ENCODE measurements at places on chromosomes 12 and 14.

DNA sequence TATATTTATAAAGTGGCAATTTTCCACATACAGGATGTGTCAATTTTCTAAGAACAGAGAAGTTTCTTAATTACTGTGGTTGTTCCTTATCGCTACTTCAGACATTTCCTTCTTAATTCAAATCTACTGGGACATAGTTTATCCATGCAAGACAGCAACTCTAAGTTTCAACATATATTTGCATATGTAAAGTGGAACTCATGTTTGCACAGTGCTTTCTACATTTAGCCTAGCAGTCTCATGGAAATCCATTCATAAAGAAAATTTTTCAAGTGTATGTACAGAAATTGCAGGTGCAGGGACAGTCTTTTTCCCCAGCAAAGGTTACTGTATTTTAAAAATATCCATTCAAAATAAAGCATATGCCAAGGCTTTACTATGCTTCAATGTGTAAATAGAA is 956.7 kb upstream of the SEL1L start:
- no peak for DNase-seq

GRCh38 chr14:21923820-21924219 is 250.2 kb upstream of the OR4E1 start:
- DNase-seq: no peak

- no peak for DNase-seq
Observed at GRCh38 chr12:108324351-108325017, 14.6 kb downstream of the CMKLR1 start.

- DNase-seq: no peak
Observed at GRCh38 chr12:18818579-18819268, 80.8 kb downstream of the CAPZA3 start.

DNA sequence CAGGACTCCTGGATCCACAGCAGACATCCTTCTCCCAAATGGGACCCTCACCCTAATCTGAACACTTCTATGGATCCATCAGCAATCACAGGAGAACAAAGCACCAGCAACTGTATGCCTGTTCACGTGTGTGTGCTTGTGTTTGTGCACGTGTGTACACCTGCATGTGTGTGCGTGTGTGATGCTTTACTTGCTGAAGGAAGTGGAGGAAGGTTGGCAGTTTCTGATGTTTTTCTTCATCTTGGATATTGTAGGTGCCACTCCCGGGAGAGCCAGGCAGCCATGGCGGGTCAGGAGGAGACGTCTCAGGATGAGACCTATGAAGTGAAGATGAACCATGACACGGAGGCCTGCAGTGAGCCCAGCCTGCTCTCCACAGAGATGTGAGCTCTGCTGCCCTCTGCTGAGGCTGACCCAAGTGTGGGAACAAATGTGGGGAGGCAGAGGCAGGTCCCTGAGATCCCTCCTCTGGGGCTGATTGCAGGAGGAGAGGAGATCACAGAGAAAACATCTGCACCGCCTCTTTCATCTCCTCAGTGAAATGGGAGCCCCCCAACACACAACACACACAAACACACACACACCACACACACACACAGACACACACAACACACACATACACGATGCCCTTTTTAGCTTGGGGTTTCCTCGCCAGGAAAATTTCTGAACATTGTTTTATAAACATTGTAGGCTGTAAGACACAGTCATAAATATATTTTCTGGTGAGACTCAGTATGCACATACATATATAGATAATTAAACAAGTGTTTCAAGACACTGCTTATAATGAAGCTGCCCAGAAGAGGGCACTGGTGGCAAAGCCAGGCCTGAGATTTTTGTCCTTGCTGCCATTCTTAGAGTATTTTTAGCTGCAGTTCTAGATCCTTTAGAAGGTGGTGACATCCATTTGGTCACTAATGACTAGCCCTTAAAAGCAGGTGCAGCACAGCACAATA is 112.2 kb upstream of the FKBP4 start:
- DNase-seq: no peak

GRCh38 chr12:9184276-9184675 is 23.9 kb downstream of the PZP start:
- no peak for DNase-seq

GRCh38 chr12:106655577-106655976 is 72.8 kb downstream of the RFX4 start:
- DNase-seq: no peak

Data from spinal cord (tissue), 10 donors.